ENCODE measurements at places on chromosomes 7 and 10.

GRCh38 chr10:90964781-90965465, 44.0 kb upstream of the ANKRD1 start:
- no peak for DNase-seq

DNA sequence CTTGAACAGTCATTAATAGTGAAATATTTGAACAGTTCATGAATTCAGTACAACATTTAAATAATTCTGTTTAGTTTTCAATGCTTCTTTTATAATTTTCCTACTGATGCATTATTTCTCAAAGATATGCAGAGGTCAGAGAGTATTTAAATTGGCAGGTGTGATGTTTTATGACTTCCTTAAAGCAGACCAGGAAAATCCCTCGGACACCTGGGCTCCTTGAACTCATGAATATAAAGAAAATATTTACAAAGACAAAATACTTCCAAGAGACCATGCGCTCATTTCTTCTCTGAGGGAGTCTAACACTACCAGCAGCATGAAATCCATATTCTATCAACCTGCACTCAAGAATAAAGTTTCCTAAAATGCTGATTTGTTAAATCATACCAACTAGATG, 127.6 kb downstream of the IPMK start:
- DNase-seq: no peak

GRCh38 chr10:79491143-79491835, 21.0 kb upstream of the EIF5AL1 start:
- DNase-seq: no peak

GRCh38 chr10:31605426-31605825, 286.4 kb downstream of the ZEB1 start:
- no peak for DNase-seq
